ENCODE measurements at places on chromosomes 2 and 18.

DNA sequence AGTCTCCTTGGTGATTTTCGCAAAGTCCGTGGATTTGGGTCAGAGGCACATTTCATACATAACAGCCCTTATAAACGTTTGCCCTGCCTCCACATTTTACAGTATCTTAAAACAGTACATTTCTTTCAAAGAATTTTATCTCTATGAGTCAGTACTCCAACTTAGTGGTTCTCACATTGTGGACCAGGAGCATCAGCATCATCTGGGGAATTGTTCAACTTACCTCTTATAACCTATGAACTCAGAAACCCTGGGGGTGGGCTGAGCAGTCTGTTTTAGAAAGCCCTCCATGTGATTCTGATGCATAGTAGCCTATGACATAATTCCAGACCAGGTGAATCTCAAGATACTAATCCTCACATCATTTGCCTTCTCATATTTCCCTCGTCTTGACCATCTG, 12.4 kb downstream of the SUPT7L start:
- no peak for DNase-seq

- no peak for DNase-seq
These were observed 77.9 kb upstream of the GLS start for GRCh38 chr2:190802626-190803209.

- DNase-seq: no peak
These were observed 668.2 kb upstream of the PKDCC start for GRCh38 chr2:41379496-41380221.

- peak; percentile 62 for DNase-seq
These were observed 149.4 kb upstream of the SLC1A4 start for GRCh38 chr2:64839844-64840243.

- no peak for DNase-seq
These were observed 65.9 kb upstream of the RPL31 start for GRCh38 chr2:100936070-100936741.

DNA sequence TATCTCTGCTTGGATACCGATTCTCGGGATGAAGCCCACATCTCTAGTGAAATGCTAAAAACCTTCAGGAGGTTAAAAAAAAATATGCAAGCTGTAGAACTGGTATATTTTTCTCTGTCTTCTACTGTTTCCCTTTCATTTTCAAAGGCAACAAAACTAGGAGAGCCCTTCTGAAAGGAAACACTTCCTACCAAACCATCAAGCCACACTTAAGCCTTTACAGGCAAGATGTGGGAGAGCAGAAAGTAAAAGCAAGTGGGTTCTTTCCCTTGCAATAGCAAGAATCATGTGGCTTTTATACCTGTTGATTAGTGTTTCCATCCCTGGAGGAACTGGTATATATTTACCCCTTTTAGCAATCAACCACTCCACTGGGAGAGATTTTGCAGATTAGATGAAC, 147.9 kb upstream of the ACAA2 start:
- DNase-seq: no peak

GRCh38 chr2:9263428-9263827, 56.8 kb downstream of the ASAP2 start:
- DNase-seq: no peak

- DNase-seq: peak; percentile 3
These were observed 42.7 kb downstream of the UBE2F start for GRCh38 chr2:238009563-238009962.

DNA sequence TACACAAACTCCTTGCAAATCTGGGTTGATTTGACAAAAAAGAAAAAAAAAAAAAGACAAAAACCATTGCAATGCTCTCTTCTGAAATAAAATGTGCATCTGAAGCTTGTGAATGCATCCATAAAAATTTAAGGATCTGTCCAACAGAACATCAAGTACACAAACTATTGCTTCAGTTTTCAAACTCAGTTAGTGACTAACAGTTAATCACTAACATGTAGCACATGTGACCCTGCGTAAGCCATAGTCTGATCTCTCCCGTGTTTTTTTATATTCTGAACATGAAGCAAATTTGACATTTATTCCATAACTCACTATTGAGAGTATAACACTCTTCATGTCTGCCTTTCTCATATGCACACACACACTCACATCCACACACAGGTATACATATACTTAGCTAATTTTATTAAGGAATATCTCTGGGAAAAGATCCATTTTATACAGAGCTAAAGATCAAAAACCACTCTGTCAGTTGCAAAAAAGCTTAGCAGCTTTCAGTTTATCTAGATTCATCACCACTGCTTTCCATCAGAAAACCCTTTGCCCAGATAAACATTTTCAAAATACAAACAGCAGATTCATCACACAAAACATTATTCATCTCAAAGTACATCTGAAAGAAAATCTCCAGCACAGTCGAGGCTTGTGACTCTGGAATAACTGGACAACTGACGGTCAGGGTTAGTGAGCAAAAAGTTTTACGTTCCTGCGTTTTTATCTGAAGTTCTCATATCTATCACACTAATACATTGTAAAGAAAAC, 1000.4 kb upstream of the ACVR2A start:
- no peak for DNase-seq

DNA sequence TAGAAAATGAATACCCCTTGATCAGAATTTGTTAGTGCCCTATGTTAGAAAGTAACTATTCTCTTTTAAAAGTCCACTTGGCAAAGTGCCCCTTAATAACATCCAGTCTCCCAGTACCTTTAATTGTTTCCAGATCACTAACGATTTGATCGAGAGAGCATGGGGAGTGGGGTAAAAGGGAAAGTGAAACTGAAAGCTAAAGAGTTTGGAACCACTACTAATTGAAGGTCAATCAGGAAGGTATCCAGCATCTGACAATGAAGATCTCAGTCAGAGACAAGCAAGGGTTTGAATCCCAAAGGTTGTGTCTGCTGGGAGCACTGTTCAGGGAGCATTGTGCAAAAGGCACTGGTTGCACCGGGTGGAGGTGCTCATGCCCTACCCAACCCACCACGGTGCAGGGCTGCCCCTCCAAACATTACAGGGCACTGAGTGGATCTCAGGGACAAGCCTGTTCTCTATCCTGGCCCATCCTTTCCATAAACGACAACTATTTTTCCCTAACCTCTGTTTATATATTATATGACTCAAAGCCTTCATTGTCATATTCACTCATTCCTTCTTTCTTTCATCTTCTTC, 14.6 kb upstream of the RIT2 start:
- DNase-seq: no peak

- DNase-seq: no peak
These were observed 86.1 kb upstream of the KYNU start for GRCh38 chr2:142791335-142791734.

DNA sequence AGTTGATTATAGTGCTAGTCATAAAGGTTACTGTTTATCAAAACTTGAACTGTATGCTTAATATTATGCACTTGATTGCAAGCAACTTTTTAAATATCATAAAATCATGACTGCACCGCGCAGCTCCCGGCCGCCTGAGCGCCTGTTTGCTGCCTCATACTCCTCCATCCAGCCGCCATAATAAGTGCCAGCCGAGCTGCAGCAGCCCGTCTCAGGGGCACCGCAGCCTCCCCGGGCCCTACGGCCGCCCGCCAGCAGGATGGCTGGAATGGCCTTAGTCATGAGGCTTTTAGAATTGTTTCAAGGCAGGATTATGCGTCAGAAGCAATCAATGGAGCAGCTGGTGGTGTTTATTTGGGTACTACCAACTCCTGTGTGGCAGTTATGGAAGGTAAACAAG, 337.2 kb downstream of the PAX3 start:
- DNase-seq: no peak

DNA sequence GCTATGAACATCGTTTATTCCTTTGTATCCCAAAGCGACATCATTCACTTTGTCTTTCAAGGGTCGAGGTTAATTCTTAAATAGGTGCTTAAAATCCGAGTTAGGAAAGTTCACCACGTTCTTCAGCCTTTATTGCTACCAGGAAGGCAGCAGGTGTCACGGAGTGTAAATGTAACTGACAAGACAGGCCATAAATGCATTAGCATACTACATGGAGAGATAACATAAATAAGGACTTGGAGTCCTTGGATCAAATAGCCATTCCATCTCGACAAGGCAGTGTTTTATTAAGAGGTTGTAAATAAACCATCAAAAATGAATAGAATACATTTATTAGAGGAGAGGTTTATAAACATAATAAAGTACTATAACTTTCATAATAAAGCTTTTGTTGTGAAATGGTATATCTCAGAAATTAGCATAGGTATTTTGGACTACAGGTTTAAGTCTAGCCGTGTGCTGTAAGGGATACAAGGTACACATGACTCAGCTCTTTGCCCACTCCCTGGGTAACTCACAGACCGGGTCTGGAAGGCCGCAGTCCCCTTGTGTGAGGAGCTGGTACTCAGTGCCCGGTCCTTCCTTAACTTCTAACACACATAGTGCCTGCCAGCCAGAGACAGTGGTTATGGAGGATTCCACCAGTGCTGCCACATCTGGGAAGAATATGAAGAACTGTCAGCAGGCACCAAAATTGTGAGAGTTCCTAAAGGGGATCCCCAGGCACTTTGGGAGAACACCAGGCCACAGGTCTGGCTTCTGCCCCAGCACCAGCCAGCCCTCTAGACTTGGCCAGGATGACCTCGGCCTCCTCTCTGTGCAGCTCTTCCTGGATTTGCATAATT, 29.4 kb downstream of the CAPN13 start:
- DNase-seq: no peak

DNA sequence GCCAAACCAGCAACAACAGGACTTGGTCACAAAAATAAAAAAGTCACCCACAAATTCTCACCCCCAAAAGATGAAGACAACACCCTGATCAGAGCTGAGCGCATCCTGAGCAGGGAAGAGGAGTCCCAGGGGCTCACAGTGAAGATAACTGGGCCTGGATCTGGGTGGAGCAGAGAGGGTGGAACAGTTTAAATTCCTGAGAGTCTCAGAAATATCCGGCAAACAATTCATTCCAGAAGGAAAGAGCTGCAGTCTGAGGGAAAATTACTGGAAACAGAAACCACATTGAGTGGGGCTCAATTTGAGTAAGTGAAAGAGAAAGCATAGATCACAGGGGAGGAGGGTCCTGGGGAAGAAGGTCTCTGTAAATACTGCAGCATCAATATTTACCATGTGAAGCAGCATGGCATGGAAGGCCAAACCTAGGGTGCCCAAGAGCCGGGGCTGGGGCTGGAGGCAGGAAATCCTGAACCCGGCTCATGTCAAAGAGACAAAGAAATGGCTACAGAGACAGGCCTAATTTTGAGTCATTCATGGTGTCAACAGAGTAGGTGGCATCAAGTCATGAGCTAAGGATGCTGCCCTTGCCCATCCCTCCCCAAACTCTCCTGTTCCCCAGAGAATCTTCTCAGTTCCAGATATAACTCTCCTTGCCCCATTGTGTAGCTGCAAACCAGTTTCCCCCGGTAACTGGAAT, 61.4 kb upstream of the ZBTB7C start:
- DNase-seq: no peak

GRCh38 chr18:79068341-79068936, 755 bp upstream of the ATP9B start:
- peak; percentile 35 for DNase-seq

GRCh38 chr2:136111711-136112110, 6.2 kb downstream of the CXCR4 start:
- DNase-seq: no peak

GRCh38 chr18:46680784-46681695, 24.0 kb upstream of the LOXHD1 start:
- DNase-seq: no peak

- DNase-seq: no peak
These were observed 49.0 kb upstream of the SP3 start for GRCh38 chr2:174014011-174014698.

GRCh38 chr2:99819766-99820165, 322.6 kb downstream of the AFF3 start:
- DNase-seq: peak; percentile 68

GRCh38 chr2:187550857-187551256, 3.4 kb downstream of the TFPI start:
- no peak for DNase-seq

- no peak for DNase-seq
These were observed 144.7 kb downstream of the LYPD6B start for GRCh38 chr2:149183187-149183586.

DNA sequence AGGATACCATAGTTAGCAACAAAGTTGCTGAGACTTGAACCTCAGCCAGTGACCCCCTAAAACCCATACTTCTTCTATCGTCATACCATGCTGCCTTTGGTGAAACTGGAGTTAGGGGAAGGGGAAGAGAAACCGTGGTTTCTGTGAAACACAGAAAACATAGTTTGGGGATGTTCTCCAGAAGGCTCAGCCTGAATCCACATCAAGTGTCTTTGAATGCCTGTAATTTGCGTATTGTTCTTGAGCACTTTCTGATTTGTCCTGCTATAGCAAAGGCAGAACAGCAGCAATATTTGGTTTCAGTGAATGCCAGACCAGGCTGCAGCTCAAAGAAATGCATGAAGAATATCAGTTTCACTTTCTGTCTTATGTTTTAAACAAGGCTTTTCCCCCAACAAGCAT, 258.7 kb downstream of the TTC32 start:
- DNase-seq: no peak

GRCh38 chr2:59530258-59530657, 1023.2 kb downstream of the BCL11A start:
- DNase-seq: no peak

DNA sequence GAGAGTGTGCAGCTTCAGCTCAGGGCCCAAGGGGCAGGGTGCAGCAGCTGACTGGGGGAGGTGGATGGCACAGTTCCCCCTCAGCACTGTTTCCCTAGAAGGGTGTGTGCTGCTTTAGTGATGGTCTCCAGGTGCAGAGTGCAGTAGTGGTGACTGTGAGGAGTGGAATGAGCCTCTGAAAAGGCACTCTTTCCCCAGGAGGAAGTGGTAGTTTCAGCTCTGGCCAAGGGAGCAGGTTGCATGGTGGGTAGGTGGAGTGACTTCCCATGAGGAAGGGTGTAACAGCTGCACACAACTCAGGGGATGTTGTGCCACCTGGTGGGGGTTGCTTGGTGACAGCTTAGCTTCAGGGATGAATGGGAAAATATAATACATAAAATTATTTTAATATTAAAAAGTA, 251.5 kb upstream of the NXPH2 start:
- DNase-seq: no peak

DNA sequence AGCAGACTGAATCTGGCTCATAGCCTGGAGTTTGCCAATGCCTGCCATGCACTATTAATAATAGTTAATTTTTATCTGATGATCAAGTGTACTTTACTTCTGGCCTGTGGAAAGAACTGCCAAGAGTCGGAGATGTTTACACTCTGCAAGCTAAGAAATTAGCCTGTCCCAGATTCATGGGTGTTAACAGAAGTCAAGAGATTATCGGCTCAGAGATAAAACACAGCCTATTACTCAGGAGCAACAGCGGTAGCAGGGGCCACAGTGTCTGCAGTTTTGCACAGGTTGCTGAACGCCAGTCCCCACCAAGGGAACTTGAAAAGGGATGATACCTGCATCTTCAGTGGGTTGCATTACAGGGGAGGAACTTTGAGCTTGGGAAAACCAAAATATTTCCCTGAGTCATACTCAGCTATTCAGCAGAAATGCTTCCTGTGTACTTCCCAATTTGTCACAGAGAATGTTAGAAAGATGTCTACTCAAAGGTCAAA, 4.3 kb upstream of the ADI1 start:
- no peak for DNase-seq

Data from brain (organoid and tissue), 16 donors.